ENCODE measurements at places on chromosomes 16 and 17.

GRCh38 chr17:79573196-79573896, 37.5 kb downstream of the RBFOX3 start:
- DNase-seq, result no peak

DNA sequence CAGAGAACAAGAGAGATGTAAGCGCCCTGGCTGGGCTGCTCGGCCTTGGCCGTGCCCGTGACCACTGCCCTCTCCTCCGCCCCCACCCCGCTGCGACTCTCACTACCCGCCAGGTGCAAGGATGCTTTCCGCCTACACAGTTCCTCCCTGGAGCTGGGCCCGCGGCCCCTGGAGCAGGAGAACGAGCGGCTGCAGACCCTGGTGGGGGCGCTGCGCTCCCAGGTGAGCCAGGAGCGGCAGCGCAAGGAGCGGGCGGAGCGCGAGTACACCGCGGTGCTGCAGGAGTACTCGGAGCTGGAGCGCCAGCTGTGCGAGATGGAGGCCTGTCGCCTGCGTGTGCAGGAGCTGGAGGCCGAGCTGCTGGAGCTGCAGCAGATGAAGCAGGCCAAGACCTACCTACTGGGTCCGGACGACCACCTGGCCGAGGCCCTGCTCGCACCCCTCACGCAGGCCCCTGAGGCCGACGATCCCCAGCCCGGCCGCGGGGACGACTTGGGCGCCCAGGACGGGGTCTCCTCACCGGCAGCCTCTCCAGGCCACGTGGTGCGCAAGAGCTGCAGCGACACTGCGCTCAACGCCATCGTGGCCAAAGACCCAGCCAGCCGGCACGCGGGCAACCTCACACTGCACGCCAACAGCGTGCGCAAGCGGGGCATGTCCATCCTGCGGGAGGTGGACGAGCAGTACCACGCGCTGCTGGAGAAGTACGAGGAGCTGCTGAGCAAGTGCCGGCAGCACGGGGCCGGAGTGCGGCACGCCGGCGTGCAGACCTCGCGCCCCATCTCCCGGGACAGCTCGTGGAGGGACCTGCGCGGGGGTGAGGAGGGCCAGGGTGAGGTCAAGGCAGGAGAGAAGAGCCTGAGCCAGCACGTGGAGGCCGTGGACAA, 9.2 kb upstream of the MRPL58 start:
- DNase-seq, result no peak

DNA sequence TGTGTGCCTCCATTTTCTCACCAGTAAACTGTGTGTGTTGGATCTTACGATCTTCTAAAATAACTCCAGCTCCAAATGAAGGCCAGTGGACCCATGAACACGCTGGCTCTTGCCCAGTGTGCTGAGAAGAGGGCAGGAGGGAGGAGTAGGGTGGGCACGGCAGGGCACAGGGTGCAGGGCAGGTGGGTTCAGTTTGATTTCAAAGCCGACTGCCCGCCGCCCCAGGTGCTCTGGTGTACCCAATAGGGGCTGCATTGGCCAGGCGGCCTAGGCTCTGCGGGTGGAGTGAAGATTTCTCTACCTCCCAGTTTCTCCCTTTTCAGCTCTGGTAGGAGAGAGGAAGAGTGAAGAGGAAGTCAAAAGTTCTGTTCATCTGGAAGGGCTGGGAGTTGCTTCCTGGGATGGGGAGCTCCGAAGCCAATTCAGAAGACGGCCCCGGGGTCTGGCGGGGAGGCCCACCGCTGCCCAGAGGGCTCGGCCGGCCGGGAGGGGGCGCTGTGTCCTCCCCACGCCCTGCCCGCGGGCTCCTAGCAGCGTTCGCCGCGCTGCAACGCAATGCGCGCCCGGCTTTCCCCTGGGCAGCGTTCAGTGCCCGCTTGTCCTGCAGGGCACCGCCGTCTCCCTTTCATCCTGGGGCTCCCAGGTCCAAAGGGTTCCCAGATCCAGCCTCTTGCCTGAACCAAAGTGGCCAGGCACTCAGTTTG, 1.1 kb upstream of the CRHR1 start:
- DNase-seq, result peak; percentile 9

- DNase-seq, result no peak
Measured at GRCh38 chr16:54007504-54007903, 279.1 kb downstream of the IRX3 start.

DNA sequence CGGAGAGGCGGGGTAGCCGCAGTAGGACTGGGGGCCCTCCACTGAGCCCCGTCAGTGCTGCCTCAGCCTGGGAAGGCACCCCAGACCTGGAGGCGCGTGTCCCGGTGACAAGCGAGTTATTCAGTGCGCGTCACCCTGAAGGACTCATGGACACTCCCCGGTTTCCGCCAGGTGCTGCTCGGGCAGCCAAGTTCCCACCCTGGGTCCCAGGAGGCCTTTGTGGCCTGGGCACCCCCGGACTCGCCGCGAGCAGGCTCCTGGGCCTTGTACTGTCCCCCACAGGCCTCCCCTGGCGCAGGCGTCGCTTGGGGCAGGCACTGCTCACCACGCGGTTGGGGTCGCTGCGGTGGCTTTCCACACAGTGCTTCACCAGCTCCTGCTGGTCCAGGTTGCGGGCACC, 7.6 kb downstream of the RNF166 start:
- no peak for DNase-seq

DNA sequence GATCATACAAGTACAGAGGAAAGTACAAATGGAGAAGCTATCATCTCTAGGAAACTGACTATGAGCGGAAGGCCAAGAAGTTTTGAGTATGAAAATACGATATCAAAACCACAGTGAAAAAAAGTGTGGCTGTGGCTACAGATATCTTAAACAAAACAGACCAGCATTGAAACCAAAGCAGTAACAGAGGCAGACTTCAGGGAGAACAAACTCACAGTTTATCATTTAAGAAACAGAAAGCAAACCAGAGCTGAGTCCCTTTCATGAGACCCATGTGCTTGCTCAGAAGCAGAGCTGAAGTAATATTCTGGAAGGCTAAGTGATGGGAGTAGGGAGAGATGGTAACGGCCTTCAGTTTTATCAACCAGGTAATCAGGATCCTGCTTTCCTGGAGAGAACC, 317.8 kb downstream of the CA10 start:
- no peak for DNase-seq

- no peak for DNase-seq
Measured at GRCh38 chr17:60535382-60536279, 9.6 kb upstream of the APPBP2 start.
